NCI-H526 (cell line): ENCODE measurements at places on chromosomes 2 and 18.

DNA sequence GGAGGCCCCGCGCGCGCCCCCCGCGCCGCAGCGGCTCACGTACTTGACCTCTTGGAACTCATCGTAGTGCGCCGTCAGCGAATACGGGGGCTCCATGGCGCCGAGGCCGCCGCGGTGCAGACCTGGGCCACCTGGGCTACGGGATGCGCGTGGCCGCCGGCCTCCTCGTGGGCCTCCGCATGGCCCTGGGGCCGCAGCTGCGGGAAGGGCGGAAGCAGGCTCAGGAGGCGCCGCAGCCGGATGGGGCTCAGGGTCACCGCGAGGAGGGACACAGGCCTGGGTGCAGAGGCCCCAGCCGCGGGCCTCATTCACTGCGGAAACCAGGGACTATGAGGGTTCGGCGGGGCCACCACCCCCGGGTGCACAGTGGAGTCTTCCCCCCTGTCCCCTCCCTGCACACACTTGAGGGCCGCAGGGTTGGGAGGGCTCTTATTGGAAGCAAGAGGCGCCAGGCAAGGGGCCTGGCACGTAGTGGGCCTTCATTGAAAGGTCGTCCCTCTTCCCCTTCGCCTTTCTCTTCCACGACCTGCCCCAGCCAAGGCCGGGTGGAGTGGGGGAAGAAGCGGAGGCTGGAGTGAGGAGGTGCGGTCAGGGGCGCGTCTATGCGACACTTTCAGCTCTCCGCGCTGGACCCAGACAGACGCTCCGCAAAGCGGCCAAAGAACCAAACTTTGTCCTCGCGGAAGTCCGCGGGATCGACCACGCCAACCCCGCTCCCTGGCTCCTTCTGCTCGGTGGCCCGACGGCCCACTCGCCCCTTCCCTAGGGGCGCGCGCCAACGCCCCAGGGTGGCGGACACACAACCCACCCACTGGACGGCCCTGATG, 863 bp downstream of the ECEL1 start:
- DNase-seq = no peak

GRCh38 chr2:216607277-216607560, 26.0 kb upstream of the IGFBP2 start:
- no peak for DNase-seq

DNA sequence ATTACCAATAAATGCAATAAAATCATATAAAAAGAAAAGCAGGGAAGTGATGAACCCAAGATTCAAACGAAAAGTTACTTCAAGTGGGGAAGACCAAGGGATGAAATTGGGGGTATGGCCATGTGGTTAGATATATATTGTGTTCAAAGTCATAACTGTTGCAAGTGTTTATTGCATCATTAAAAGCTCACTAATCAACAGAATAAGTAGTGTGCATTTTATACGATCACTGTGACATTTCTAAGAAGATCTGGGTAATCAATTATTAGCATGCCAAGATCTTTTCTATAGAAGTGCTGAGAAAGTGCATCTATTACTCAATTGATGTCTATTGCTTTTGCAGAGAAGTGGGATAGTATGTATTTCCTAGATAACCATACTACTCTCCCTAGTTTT, 52.9 kb downstream of the VSNL1 start:
- no peak for DNase-seq

DNA sequence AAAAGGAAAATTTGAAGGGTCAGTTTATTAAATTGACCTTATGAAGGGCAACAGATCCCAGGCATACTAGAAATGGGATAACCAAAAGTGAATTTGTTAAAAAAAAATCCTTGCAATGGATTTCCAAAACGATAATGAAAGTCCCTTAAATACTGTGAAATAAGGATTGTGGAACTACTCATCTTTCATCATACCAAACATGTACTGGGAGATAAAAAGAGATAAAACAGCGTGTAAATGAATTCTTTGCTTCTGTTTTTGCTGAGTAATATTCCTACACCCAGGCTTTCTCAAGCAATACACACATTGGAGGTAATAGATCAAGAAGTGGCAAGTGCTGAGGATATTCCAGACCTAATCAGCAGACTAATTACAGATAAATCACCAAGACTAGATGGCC, 3.8 kb downstream of the LYPD6 start:
- no peak for DNase-seq

DNA sequence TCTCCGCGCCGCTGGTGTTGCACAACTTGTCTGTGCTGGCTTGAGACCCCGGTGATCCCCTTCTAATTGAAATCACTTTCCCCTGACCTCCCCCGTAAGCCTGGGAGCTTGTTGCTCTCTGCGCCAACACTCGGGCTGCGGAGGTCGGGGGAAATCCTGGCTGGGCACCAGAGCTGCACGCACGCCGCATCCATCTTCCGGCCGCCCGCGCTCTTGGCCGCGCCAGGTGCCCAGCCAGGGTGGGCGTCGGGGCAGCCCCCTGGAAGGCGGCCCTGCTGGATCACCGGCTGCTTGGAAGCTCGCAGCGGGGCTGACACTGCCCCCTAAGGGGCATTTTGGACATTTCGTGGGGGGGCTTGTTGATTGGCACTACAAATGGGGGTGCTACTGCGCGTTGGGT, 280.3 kb upstream of the SKOR2 start:
- DNase-seq = no peak

GRCh38 chr2:231388725-231389346, 6.7 kb upstream of the B3GNT7 start:
- no peak for DNase-seq

DNA sequence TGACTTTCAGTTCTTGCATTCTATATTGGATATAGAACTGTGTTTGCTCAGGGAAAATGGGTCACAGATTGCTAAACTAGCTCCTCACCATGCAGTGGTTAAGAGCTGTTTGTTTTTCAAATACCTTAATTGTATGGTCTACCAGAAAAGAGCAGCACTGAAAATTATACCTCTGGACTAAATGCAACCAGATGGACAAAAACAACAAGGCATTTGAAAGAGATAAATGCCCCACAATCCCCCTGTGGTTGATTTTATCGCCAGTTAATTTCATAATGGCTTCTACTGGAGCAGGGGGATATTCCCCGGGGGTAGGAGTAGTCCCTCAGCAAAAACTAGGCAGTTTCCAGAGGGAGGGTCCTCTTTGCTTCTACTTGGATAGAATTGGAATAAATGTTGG, 267.9 kb upstream of the TNP1 start:
- DNase-seq = no peak

GRCh38 chr2:28956415-28956826, 24.7 kb upstream of the TOGARAM2 start:
- no peak for DNase-seq

GRCh38 chr2:154229966-154230365, 358.2 kb downstream of the GALNT13 start:
- no peak for DNase-seq

GRCh38 chr18:73597832-73598615, 549.6 kb downstream of the FBXO15 start:
- DNase-seq = no peak

GRCh38 chr2:188130317-188130716, 161.4 kb upstream of the GULP1 start:
- no peak for DNase-seq

DNA sequence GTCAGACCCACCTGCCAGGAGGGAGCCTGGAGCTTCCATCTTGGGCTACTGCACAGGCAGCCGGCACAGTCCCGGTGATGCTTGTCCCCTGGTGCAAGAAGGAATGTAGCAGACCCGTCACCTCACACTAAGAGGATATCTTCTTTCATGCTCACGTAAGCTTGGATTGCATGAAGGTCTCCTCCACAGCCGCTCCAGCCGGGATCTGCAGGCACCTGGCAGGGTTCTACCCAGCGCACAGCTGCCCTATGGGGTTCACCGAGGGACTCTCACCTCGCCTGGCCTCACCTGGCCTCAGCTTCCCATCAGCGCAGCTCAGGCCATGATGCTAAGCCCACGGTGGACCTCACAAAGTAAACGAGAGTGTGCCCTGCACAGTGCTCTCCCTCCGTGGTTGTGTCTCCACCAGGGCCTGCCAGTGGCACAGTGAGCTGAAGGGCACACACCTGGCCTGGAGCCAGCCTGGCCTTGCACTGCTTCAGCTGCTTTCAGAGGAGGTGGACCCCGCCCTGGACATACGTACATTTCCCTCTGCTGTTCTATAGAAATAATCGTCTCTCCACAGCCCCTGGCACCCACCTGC, 239.1 kb downstream of the SEPTIN10 start:
- no peak for DNase-seq

GRCh38 chr2:84855731-84856130, 25.2 kb downstream of the TRABD2A start:
- DNase-seq = no peak

- DNase-seq = no peak
Measured at GRCh38 chr2:135651717-135652116, 89.9 kb upstream of the UBXN4 start.
